ENCODE measurements at places on chromosomes 3 and 15.

GRCh38 chr3:32316319-32316718, 75.3 kb upstream of the CMTM7 start:
- no peak for DNase-seq

GRCh38 chr3:28752290-28752689, 403.7 kb upstream of the AZI2 start:
- no peak for DNase-seq

DNA sequence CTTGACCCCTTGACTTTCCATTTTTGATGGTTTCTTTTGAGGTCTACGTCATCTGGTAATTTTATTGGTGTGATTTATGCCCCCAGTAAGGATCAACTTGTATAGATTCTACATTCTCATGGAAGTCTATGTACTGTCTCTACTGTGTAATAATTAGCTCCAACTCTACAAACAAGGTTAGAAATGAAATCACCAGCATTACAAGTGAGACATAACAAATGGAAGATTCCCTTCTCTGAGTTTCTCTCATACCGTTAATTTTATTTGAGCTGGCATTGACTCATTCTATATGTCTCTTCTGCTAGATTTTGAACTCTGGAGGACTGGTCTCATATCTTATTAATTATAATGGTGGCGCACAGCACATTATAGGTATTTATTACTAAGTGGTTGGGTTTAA, 138.9 kb downstream of the LPP start:
- DNase-seq: no peak

GRCh38 chr3:122343654-122344053, 18.6 kb downstream of the CSTA start:
- DNase-seq: no peak

DNA sequence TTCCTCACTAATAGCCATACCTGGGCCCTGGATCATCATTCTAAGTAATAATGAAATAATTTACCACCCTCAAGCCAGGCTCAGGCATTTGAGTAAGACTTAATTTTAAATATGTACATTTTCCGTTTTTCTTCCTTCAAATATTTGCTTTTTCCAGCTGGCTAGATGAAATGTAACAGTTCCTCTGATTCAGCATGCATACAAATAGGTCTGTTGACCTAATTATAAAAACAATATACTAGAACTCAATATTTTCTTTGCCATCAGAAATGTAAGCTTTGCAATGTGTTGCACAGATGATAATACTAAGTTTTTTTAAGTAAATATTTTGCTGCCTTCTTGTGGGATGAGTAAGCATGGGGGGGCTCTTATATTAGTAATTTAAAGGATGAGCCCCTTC, 91.6 kb downstream of the FEZF2 start:
- DNase-seq: no peak

GRCh38 chr3:33233884-33234283, 15.3 kb upstream of the SUSD5 start:
- no peak for DNase-seq

Measured in nephron progenitor cell (in vitro differentiated cells).